ENCODE measurements at places on chromosomes 4 and X.

DNA sequence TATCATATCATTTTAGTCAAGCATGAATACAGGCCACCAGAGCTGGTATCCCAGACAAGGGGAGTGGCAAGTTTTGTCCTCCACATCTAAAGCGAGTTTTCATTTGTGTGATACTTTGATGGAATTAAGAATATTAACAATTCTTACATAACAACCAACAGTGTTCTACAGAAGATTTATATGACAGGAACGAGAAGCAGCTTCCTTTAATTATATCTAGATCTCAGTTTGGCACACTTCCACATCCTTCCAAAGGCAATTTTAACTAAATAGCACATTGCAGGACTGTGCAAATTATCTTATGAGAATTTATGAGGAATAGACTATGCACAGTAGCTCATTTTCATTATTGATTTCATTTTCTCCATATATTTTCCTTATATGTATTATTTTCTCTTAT is 121.2 kb upstream of the GUCY1A1 start:
- no peak for DNase-seq

DNA sequence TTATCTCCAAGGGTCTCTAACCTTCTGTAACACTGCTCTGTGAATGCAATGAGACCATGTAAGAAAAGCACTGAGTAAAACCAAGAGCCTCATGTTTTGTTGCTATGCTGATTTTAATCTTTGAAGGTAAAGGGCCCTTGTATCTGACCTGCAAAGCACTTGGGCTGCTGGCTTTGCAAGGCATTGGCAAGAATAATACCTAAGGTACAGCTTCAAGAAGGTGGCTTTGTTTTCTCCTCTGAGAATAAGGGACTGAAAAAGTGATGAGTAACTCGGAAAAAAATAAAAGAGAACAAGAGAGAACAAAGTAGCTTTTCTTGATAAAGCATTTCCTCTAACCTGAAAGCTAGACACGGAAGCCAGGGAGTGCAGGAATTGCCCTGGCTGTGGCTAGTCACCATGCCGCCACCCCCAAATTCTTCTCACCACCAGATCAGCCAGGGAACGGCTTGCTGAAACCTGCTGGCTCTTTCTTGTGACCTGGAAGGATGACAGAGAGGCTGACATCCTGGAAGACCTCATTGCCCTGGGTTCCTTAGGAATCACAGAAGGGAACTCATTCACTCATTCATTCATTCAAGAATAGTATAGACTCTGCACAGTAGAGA is 41.8 kb upstream of the HS3ST1 start:
- no peak for DNase-seq

DNA sequence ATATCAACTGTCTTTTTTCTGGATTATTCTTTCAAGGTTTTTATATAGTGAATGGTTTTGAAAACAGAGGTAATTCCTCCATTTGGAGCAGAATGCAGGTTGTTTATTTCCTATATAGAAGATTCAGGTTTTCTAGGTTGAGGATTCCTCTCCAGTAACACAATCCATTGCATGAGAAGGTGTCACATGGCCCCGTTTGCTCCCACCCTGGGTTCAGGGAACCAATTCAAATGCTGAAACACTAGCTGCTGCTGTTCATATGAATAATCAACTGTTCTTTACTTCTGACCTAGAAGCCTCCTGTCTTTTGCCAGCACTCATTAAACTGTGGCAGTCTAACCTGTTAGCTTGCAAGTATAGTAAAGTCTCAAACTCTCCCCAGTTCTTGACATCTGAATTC is 1316.9 kb upstream of the TENM3 start:
- no peak for DNase-seq

DNA sequence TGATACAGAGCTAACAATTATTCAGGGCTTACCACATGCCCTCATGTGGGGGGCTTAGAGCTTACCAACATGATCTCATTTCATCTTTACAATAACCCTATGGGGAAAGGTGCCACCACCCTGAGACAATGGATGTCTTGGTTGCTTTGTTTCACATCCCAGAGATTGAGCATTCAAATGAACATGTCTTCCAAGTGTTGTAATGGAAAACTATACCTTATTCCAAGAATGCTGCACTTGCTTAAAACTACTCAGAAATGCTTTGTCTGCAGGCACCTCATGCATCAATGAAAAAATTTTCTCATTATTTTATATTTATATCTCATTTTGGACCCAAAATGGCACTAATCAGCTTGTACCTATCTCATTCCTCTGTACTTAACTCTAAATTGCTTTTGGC is 34.6 kb downstream of the BCLAF3 start:
- no peak for DNase-seq

DNA sequence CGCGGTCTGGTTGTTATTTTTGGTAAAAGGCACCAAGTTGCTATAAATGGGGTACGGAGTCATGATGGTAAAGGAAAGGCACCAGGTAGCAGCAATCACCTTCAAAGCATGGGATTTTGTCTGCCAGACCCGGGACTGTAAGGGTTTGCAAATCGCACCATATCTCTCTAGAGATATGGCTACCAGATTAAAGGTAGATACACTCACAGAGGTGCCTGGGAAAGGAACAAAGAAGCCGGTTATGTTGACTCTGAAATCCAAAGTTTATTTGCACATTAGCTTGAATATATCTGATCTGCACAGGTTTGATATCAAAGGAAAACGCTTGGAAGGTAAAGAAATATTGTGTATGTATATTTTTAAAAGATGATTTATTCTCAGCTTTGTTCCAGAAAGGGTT is 4.6 kb downstream of the CCKAR start:
- no peak for DNase-seq

DNA sequence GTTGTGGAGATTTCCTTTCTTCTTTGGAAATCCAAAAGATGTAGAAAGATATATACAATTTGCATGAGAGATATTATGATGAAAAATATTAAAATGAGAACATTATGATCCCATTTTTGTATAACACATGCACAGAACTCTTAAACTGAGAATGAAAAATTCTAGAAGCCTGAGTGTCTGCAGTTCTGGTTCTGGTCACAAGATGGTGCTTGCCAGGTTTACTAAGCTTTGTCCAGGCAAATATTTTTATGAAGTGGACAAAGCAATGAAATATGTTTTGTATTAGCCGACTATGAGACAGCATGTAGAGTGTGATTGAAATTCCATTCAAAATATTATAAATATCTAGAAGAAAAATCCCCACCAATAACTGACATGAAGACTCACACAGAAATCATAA is 2.2 kb downstream of the PWWP3B start:
- no peak for DNase-seq

GRCh38 chr4:80566203-80566872 is 230.8 kb downstream of the CFAP299 start:
- DNase-seq, result peak; percentile 9

DNA sequence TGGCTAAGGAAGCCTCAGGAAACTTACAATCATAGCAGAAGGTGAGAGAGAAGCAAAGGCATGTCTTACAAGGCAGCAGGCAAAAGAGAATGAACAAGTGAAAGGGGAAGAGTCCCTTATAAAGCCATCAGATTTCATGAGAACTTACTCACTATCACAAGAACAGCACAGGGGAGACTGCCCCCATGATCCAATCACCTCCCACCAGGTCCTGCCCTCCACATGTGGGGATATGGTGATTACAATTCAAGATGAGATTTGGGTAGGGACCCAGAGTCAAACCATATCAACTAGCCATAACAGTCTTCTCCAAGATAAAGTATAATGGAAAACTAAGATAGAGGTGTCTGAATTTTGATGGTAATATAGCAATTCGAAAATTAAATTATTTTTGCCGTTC is 534.3 kb downstream of the ADGRL3 start:
- DNase-seq, result no peak

- DNase-seq, result no peak
Observed at GRCh38 chr4:118276580-118276979, 76.2 kb downstream of the PRSS12 start.

DNA sequence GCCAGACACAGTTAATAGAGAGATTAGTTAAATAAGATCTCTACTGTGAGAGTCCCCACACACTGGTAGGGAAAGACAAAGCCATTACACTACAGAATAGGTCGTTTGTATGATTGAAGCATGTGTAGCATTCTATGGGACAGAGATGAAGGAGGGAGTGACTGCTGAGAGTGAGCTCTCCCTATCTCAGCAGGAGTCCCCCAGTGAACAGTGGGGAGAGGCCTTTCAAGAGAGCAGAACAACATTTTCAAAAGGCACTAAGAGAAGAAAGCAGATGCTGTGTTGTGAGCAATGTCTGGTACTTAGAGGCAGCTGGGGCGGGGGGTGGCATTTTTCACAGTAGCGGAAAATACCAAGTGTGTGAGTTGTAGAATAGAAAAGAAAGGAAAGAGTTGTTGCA is 413.6 kb downstream of the AFF2 start:
- no peak for DNase-seq

DNA sequence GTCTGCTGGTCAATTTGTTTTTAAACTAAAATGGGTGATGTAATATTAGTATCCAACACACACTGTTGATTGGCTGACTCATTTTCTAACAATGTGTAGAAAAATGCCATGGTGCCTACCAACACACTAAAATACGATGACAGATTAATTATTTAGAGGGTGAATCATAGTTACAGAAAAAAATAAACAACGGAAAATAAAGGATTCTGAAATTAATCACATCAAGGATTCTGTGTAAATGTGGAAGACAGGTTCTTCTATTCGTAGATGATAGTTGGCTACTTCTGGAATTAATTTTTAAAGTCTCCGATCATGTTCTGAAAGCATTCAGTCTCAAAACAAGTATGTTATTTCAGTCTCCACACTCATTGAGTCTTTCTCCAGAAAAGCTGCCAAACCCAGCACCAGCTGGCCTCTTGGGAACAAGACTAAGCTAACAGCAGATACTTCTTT is 8.2 kb upstream of the IQCM start:
- no peak for DNase-seq

DNA sequence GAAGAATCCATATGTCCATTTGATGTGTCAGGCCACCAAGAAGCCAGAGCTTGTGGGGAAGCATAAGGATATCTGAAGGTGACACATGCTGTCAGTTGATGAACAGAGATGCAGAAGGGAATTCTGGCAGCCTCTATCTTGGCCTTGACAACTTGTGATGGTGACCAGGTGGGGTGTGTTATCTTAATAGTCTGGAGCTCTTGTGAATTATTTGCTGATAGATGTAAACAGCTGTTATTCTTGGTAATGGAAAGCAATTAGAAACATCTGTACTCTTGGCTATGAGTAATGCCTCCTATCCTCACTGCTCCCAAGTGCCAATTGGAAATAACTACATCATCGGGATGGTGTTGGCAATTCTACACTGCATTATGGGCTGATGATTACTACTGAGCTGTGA is 51.9 kb downstream of the NAA11 start:
- DNase-seq, result no peak

DNA sequence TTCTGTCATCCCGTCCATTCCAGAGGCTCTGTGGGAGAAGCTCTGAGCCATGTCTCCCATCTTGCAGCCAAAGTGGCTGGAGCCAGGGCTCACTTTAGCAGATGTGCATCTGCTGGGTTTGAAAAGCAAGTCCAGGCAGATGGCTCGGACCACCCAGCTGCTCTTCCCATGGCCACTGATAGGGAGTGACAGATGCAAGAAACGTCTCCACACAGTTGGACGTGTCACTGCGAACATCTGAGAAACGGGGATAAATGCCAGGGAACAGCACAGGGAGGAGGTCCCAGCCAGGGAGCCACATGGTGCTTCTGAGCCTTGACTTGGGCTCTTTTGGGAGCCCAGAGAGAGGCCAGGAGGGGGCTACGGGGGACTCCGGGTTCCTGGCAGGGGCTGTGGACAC is 242.3 kb downstream of the AFAP1 start:
- DNase-seq, result no peak

DNA sequence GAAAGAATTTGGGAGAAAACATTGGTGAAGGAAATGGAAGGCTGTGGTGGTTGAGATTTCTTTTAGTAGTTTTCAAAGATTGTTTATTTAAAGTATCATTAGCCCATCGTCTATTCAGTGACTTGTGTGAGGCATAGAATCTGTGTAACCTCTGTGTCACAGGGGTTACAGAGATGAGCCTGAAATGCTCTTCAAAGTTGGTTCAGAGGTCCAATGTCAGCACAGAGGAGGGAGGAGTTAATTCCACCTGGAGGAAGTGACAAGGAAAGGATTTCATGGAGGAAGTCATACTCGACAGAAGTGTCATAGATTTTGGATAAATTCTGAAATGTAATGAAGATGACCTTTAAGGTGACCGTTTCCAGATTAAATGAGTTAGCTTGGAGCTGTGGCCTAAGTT is 8.2 kb downstream of the MAOA start:
- no peak for DNase-seq
